ENCODE measurements at places on chromosomes 12 and 14.
A peak's percentile ranks its signal among the peaks of the same experiment; 100 is the strongest.

GRCh38 chr12:67364228-67364627 lies 95.1 kb downstream of the CAND1 start:
- no peak for DNase-seq

GRCh38 chr12:7219599-7220243 lies 30.2 kb downstream of the PEX5 start:
- DNase-seq = peak; percentile 45

- DNase-seq = no peak
Measured at GRCh38 chr12:39205969-39206368, 237.0 kb downstream of the KIF21A start.

- DNase-seq = no peak
Measured at GRCh38 chr12:27548301-27549199, 24.5 kb downstream of the PPFIBP1 start.

- no peak for DNase-seq
Measured at GRCh38 chr12:65566751-65567150, 257.5 kb upstream of the HMGA2 start.

DNA sequence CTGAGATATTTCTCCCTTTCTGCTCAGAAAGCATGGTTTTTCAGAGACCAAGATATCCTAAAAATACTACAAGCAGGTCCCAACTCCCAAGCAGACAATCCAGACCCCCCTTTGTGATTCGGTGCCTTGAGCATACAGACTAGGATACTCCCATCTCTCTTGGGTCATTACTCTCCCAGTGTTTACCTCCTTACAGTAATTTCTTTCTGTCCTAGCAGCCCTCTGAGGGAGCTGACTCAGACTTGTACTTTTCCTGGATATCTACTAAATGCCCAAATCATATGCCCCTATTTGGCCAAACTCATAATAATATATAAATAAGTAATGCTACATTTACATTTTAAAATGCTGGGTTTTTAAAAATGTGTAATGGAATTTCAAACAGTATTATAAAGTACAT lies 355.6 kb downstream of the LRIG3 start:
- no peak for DNase-seq

DNA sequence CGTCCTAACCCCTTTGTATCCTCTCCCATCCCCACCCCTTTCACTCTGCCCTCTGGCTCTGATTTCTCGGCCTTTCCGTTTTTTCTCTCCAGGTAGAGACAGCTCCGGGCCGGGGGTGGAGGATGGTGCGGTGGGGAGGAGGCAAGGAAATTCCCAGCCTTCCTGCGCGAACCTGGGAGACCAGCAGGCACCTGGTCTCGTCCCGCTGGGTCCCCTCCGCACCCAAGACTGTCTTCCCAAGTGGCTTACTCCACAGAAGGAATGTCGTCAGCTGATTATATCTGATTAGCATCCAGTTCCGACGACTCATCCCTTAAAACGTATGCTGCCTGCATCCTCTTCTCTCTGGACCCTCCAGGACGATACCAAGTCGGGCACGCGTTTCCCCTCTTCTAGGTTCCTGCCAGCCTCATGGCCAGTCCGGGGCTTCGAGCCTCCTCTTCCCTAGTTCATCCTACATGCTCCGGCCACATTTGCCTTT lies 42.2 kb upstream of the CAPRIN2 start:
- DNase-seq = no peak

DNA sequence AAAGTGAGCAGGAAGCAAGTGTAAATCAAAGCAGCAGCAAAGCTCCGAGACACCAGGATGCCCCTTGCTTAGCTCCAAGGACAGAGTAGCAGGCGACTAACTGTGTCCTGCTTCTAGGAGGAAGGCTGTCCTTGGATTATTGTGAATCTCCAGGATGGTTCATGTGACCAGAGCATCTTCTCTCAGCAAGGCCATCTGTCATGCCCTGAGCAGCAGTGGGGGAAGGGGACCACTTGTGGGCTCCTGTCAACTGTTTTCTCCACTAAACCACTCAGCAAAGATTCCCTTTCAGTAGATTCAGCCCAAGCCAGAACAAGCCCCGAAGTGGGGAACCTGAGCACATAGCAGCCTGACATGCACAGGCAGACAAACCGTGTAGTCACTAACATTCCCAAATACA lies 19.4 kb downstream of the MAP3K9 start:
- no peak for DNase-seq

DNA sequence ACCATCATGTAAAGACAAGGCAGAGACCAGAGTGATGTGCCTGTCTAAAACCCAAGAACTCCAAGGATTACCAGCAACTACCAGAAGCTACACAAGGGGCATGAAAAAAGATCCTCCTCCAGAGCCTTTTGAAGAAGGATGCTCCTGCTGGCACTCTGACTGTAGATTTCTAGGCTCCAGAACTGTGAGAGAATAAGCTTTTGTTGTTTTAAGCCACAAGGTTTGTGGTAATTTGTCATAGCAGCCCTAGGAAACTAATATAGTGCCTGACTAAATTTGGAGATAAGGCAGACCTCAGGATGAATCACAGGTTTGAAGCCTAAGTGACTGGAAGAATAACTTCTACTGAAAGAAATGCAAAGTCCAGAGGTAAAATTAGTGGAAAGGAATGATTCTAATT lies 132.9 kb downstream of the CEP83 start:
- no peak for DNase-seq

GRCh38 chr14:22252686-22253085 lies 336.3 kb downstream of the DAD1 start:
- no peak for DNase-seq

GRCh38 chr14:34081101-34081575 lies 130.3 kb upstream of the EGLN3 start:
- DNase-seq = no peak

- DNase-seq = no peak
Measured at GRCh38 chr12:127230843-127231260, 1036.1 kb upstream of the TMEM132C start.

DNA sequence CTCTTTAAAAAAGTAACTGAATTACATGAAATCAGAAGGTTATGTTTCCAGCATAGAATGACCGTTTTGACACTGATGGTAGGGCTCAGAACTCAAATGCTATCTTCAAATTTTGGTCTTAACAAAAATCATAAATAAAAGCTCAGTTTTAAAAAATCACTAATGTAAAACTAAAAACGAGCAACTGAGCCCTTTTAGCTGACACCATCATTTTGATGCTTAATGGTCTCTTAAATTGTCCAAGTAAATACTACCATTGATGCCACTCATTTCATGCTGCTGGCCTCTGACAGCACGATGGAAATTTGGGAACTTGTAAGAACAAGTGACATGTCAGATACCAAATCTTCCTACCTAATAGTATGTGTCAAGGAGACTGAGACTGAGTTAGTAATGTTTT lies 205.0 kb downstream of the AKAP6 start:
- no peak for DNase-seq

DNA sequence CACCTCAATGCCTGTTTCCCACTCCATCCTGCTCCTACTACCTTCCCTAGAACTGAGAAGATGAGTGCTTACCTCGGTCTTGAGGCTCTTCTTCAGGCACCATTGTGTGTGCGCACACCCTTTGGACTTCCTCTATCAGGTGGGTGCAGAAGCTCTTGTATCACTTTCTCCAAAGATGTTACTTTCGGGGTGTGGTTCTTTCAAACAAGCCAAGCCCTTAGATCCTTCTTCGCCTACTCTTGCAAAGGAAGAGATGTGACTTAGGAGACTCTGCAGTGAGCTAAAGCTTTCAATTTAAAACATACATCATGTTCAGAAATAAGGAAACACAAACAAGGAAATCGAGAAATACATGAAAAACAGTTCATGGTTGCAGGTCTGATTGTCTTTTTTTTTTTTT lies at the start of gene CLEC4C:
Gene CLEC4C, minus strand, starts transcription at position 130 of the 400 bp plus-strand sequence. Its CDS starts 27 bp downstream, at position 103.
- no peak for DNase-seq

DNA sequence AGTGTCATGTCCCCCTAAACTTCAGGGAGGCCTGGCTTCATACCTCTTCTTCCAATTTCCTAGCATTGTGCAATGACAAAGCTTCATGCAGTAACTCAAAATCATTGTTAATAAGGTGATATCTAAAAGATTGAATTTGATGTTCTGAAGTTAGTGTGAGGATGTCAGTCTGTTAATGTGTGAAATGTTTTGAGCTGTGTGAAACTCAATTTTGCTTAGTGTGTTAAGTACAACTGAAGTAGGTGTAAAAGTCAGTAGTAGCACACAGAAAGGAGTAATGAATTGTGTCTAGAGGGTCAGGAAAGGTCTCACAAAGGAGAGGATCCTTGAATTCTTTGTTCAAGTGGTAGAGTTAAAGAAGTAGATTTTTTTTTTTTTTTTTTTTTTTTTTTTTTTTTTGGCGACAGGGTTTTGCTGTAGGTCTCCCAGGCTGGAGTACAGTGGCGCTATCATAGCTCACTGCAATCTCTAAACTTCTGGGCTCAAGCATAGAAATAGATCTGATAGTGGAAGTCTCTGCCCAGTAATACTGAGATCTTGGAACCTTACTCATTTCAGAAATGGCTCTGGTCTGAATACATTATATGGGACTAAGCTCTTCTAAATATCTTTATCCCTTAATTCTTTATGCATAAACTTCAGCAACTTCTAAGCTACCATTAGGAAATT lies 63.9 kb downstream of the FUT8 start:
- DNase-seq = no peak

GRCh38 chr12:25197608-25198007 lies 2.6 kb downstream of the ETFRF1 start:
- no peak for DNase-seq

DNA sequence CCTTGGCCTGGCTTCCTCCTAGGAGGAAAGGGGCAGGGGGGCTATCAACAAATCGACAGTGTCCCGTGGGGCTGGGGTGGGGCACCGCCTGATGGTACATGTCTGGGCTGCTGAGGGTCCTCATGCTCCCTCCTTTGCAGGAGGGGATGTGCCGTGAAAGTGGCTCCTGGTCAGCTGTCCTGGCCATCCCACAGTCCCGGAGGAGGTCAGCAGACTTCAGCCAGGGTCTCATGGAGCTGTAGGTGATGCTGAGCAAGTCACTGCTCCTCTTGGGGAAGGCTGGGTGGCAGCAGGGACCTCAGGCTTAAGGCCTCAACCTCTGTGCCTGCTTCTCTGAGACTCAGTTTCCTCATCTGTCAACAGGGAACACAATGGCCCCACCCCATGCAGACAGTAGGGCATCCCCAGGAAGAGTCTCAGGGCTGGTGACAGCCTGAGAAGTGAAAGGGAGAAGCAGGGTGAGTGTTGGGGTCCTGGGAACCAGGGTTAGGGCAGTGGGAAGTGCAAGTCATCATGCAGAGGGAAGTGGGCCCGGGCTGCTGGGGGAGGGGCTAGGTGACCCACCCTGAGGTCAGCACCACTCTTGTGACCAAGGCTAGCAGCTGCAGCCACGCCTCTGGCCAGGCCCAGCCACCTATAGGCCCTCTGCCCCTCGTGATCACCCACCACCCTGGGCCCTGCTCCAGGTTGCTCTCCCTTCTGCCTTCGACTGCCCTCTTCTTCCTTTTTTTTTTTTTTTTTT lies 4.4 kb upstream of the TNFAIP2 start:
- no peak for DNase-seq

- DNase-seq = no peak
Measured at GRCh38 chr12:58710901-58711300, 209.4 kb downstream of the LRIG3 start.

GRCh38 chr12:76232013-76232412 lies 116.2 kb downstream of the BBS10 start:
- DNase-seq = no peak

DNA sequence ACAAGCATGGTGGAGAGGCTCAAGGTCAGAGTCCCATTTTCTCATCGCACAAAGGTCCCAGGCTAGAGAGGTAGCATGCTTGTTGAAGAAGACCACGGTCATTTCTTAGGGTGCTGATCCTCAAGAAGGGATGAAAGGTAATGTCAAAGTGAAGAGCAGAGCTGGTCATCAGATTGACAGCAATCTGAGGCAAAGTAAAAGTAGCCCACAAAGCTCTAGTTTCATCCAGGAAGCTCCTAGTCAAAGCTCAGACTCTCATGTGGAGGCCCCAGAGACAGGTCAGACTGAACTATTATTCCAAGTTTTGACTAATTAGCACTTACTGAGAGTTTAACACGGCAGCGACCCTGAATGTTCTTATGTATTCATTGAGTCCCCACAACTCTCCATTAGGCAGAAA lies 270.6 kb downstream of the RPS29 start:
- DNase-seq = no peak

GRCh38 chr14:22505697-22506377 lies 83.2 kb downstream of the DAD1 start:
- no peak for DNase-seq

- no peak for DNase-seq
Measured at GRCh38 chr12:86903159-86903558, 647.0 kb upstream of the MGAT4C start.

- DNase-seq = no peak
Measured at GRCh38 chr12:54359762-54360351, 4.4 kb downstream of the GPR84 start.

DNA sequence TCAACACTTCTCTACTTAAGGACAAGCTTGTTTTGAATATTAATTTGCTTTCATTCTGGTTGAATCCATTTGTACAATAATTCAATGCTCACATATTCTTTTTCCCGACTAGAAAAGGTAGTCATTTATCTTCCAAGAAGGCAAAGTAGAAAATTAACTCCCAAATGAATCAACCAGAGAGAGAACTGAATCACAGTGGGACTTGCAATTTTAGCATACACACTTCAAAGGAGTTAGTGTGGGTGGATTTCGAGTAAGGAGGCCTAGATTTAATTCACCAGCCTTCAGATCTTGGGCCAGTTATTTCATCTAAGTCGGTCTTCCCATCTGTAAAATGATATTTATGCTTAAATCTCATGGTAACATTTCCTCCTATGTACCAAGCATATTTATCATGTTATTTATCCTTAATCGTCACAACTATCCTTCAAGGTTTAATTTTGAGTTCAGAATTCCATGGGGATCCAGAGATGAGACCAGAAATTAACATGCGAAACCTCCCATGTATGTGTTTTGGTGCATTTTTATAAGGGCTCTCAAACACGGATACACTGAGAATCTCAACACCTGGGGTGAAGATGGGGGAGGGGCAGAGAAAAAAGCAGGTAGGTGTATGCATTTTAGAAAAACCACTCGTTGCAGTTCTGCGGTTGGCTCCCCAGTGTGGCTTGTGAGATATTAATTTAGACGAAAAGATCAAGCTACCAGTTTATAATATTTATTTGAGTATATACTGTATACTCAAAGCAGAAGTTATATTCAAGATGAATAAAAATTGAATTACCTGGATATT lies 38.9 kb upstream of the IL22 start:
- no peak for DNase-seq

DNA sequence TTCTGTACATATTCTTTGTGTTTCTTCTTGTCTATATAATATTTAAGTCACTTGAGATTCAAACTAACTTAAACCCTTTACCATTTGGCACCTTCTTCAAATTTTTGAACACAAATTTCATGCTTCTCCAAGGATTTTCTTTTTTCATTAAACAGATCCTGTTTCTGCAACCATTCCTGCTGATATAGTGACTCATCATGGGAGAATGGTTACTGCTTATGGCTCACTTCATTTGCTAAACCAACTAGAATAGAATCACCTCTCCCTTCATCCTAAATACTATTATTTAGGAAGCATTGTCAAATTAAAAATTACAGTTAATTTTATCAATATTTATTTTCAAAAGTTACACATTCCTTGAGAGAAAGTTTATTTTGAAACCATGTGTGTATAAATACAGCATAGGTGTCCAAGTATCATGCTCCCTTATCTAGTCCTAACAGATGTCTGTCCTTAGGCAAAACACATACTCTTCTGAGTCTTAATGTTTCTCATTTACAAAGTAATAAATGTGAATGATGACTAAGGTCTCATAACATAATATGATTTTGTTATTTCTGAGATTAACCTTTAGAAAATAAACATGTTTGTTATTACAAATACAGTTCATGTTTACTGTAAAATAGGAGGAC lies 40.7 kb downstream of the PLCZ1 start:
- no peak for DNase-seq

GRCh38 chr12:111248236-111249017 lies 120.5 kb downstream of the PHETA1 start:
- no peak for DNase-seq

Measured in stimulated activated CD4-positive, alpha-beta T cell treated with anti-CD3 and anti-CD28 coated beads, Interleukin-12 subunit alpha, Interleukin-12 subunit beta, amount 100 ng/mL, for 24 hours (primary cell).